Transverse colon (tissue), 4 donors: ENCODE measurements at places on chromosomes 7 and 10. TPM values are rescaled to one million over a fixed set of nuclear protein-coding genes. Genes with fewer than 3 reads are reported as not detected.

CDNF gene
- 2.5 TPM for total RNA-seq

CCDC6 gene
- total RNA-seq, result 51.7 TPM

GIMAP8 gene
- total RNA-seq, result 1.5 TPM

PNLIPRP2 gene
- total RNA-seq, result not detected

OTUD1 gene
- 12.3 TPM for total RNA-seq

CRHR2 gene
- not detected for total RNA-seq

CFAP69 gene
- total RNA-seq, result 6.8 TPM

SLC26A5 gene
- total RNA-seq, result not detected

DNA sequence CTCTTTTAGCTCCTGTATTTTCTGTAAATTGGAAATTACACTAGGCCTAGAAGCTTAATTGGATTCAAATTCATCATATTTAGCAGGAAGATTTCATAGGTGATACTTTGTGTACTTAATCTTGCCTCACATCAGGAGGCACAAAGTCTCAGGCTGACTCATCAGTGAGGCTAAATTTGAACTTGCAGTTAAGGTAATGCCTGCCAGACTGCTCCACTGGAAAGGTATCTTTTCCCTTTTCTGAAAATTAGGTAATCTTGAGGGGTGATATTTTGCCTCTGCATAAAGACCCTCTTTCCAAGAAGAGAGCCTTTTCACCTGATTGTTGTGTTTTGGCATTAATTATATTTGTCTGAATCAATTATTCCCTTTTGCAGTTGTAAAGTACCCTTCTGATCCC is 14.6 kb downstream of the PPIA start:
- no peak for DNase-seq

- no peak for DNase-seq
Measured at GRCh38 chr7:156019308-156019707, 207.0 kb upstream of the SHH start.

DNA sequence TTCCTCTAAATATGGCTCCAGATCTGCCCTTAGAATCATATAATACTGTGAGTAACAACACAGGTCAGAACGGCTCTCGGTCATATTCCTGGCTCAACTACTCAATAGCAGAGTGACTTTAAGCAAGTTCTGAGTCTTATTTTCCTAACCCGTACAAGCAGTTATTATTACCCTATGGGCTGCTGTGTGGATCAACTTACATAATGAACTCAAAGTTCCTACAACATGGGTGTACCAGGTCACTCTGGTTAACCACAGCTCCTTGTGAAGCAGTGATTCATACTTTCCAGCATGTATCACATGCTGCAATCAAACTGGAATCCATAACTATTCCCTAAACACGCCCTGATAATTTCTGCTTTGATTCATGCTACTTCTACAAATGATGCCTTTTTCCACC is 107.3 kb downstream of the LRRN3 start:
- no peak for DNase-seq

DNA sequence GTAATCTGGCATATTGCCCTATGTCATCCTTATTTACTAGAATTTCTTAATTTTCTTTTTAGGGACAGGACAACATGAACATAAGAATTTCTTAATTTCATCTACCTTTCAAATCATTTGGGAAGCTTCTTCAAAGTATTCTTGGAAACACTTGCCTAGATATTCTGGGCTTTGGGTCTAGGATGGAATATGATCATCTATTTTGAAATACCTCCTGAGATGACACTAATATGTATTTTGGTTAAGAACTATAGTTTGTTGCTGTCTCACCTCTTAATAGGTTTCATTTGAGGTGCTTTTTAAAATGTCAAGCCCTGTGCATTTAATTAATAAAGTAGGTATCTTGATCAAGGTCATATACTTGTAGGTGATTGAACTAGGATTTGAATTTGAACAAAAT is 49.1 kb downstream of the SEPTIN7 start:
- DNase-seq, result no peak

GRCh38 chr10:42952349-42952748 is 124.5 kb upstream of the RET start:
- DNase-seq, result no peak

- no peak for DNase-seq
Measured at GRCh38 chr10:79089632-79090031, 20.9 kb downstream of the ZMIZ1 start.

DNA sequence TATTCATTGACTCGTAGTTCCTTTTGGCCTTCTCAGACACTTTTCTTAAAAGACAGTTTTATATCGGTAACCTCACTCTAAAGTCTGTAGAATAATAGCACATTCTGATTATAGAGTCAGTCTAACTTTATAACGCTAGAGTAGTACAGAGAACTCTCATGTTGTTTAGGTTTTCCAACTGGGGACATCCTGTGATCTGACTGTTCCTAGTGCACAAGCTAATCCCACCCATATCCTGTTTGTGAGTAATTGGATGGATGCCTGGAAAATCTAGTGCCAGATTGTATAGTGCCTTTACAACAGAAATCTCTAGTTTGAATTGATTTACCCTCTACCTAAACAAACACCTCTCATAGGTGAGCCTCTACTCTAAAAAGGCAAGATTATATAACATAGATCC is 107.4 kb downstream of the ZEB1 start:
- no peak for DNase-seq

DNA sequence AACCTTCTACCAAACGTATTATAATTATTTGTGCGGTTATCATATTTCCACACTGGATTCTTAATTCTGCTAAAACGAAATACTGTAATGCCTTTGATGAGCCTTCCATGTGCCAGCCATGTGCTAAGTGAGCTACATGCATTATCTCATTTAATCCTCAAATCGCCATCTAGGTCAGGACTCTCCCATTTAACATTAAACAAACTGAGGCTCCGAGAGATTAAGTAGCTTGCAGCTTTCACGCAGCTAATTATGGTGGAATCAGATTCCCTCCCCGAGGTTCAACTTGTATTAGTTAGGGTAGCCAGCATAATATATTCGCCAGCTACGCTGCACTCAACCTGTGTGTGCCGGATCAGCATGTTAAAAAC is 798 bp upstream of the TSPAN33 start:
- DNase-seq, result no peak

DNA sequence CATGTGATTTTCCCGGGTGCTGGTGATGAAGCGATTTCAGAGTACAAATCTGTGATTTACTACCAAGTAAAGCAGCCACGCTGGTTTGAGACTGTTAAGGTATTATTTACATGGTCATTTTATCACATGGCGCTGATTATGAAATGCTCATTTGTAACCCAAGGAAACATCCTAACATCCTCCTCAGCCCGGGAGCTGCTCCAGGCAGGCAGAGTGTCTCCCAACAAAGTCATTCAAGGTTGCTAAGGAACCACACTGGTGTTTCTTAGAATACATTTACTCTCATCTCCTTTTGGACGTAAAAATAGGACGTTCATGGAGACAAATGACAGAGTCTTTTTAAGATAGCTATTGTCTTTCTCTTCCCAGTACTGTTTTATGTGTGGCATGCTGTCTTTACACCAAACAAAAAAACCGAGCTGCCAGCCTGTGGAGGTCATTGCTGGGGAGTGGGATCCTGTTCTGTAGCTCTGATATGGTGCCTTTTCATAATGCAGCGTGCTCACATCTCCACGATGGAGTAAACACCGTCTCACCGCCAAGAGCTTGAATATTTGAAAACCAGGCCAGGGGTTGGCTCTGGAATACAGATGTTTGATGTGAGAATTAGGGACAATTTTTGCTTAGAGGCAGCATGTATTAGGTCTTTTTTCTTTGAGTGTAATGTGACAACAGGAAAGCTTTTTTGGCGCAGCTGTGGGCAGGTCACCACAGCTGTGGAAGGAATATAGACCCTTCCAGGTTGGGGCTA is 119.6 kb downstream of the DOCK1 start:
- DNase-seq, result no peak
